Peyer's patch (tissue), 4 donors: ENCODE measurements at places on chromosomes 4 and X.
A peak's percentile ranks its signal among the peaks of the same experiment; 100 is the strongest.

DNA sequence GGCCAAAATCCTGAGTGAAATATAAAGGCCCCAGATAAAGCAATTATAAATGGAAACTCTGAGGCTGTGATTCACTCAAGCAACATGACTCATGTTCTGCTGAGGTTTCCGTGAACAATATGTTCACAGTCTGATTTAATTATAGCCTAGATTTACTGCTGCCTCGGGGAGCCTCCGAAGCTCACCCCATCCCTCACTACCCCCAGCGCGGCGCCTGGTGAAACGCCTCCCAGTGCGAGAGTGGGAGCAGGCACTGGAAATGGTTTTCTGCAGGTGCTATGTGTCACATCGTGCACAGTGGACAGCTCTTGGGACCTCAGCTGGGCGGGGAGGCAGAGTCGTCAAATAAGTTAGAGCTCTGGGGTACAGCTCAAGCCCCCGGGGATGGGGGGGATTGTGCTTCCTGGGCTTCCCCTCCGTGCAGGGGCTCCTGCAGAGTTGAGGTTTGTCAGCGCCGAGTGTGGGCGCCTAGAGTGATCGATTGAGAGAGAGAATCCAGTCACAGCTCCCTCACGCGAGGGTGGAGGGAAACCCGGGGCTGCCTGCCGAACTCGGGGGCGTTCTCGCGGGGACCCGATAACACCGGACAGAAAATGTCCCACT lies 110.6 kb downstream of the PHKA2 start:
- DNase-seq = no peak

- DNase-seq = no peak
Measured at GRCh38 chr4:162323919-162324318, 160.1 kb upstream of the FSTL5 start.

- DNase-seq = no peak
Measured at GRCh38 chr4:134540588-134540987, 339.0 kb upstream of the PABPC4L start.

DNA sequence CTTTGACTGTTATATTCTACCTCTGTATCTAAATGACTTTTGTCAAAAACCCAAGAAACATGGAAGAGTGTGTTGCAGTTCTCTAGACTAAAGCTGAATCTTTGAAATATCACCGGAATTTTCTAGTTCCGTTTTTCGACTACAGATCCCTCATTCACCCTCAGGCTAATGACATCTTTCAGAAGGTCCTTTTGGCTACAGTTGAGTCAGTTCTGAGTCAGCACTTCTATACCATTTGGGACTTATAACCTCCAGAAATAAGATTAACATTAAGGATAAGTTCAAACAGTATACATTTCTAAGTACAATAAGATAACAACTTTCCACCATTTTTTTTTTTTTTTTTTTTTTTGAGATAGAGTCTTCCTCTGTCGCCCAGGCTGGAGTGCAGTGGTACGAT lies 331.0 kb upstream of the CPXCR1 start:
- no peak for DNase-seq

- no peak for DNase-seq
Measured at GRCh38 chr4:4590546-4590945, 48.7 kb upstream of the STX18 start.

GRCh38 chr4:83252782-83253405 lies 31.7 kb downstream of the COQ2 start:
- DNase-seq = peak; percentile 83

GRCh38 chr4:4519297-4519894 lies 22.5 kb downstream of the STX18 start:
- no peak for DNase-seq

DNA sequence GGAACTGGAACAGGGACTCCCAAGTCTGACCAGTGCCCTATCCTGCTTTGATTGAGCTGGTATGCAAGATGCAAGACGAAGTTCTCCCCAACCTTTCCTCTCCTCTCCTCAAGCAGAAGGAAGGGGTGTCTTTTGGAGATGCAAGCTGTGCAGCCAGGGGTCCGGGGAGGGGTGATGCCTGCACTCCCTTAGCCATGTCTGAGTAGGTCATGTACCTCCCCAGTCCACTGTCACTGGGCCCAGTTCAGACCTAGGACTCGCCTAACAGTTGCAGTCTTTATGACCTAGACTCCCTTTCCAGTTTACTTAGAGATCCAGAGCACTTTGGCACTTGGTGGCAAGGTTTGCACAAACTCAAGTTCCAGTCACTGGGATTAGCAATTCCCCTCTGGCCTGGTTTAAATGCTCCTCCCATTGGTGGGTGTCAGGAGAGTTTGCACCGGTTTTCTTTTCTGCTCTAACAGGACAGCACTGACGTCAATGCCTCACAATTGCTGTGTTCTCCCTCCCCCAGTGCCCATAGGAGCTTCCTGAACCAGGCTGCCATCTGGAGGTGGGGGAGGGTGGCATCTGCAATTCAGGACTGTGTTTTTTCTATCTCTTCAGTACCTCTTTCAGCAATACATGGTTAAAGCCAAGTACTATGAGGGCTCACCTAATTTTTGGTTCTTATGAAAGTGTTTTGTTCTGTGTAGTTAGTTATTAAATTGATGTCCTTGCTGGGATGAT lies 782.2 kb downstream of the ARAP2 start:
- no peak for DNase-seq

DNA sequence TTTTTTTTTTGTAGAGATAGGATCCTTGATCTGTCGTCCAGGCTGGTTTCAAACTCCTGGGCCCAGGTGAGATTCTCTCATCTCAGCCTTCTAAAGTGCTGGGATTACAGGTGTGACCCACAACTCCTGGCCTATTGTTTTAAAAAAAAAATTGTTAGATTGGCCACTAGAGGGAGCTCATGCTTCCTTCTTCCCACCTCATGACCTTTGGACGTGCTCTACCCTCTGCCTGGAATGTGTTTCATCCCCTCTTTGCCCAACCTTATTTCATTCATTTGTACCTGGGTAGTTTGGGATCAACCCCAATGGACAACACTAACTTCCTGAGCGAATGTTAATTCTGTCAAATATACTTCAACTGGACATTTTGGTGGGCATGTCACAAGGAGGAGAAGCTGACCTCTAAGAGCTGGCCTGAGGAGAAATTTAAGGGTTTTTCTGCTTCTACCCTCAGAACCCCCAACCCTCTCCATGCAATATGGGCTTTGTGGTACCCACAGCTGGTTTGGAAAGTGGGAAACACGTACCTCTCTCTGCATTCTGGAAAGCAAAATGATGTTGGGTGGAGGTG lies 6.4 kb downstream of the PPEF2 start:
- DNase-seq = no peak

GRCh38 chrX:68647156-68647957 lies at the start of gene STARD8:
STARD8 (plus strand) TSS chrX:68647666; CDS start chrX:68647883, 217 bp downstream.
- no peak for DNase-seq

DNA sequence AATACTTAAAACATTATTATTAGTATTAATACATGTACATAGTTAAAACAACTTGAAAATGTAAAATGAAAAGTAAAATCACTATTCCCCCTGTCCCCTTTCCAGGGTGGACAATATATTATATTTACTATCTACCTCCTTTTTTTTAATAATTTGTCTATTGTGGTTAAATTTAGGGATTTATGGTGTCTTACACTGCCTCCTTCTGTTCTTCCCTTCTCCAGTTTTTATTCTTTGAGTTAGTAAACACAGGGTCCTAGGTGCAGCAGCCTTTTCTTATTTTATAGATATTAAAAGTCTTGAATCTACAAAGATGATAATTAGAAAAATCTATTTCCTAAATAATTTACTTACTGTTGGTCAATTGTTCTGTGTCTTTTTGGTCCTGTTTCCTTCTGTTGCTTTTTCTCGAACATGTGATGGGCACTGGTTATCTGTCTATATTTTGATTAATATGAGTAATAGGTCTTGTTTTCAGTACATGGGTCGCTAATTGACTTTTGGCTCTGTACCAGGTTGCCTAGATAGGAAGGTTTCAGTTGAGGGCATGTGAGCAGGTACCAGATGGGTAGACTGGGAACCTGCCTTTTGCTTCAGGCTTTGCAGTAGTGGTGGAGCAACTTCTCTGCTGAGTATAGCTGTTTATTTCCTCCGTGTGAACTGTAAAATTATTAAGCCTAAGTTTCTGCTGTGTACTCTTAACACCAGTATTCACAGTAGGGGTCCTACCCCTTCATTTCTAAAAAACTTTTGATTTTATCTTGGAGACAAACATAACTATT lies 1.1 kb downstream of the NUDT9 start:
- no peak for DNase-seq

DNA sequence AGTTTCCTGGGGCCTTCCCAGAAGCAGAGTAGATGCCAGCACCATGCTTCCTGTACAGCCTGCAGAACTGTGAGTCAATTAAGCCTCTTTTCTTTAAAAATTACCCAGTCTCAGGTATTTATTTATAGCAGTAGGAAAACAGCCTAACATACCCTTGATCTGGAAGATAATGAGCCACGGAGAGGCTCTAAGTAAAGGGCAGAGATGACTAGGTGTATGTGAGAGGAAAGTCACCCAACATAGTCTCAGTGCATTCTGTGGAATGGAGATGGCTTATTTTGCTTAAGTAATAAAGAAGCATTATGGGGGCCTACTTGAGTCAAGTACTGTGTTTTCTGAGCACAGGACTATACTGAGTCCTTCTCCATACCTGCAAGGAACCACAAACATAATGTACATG lies 199.5 kb downstream of the CPEB2 start:
- DNase-seq = no peak

DNA sequence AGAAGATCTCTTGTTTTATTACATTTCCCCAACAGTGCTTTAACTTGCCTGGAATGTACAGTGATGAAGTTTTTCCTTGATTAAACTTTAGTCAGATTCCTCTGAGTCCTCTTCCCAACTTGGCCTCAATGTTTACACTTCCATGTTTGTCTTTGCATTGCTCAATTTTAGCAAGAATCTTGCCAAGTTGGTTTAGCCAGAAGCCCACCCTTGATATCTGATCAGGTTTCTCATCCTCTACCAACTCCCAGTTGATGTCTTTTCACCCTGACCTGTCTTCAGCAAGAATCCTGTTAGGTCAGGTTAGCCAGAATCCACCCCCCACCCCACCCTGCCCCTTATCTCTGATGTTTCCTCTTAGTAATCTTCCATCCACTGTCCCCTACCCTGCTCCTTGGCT lies 120.9 kb downstream of the MBNL3 start:
- DNase-seq = no peak

- no peak for DNase-seq
Measured at GRCh38 chr4:154452798-154453346, 38.7 kb downstream of the DCHS2 start.

DNA sequence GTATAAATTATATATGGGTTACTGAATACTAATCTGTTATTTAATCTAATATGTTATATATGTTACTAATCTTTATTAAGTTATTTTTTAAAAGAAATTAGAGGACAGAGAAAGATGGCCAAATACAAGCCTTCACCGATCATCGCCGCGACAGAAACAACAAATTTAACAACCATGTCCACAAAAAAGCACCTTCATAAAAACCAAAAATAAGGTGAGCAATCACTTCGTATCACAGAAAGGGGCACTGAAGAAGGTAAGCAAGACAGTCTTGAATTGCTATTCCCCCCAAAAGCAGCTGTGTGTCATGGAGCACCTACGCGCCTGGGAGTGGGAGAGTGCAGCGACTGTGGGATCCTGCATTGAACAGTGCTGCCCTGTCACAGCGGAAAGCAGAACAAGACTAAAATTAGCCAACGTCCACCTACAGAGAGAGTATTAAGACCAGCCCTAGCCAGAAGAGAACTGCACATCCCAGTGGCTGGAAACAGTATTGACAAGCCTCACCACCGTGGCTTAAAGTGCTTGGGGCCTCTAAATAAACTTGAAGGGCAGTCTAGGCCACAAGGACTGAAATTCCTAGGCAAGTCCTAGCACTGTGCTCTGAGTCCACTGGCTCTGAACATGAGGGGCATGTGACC lies 38.5 kb downstream of the LRBA start:
- no peak for DNase-seq

GRCh38 chrX:69109036-69109663 lies 56.1 kb downstream of the PJA1 start:
- DNase-seq = no peak

GRCh38 chr4:79682161-79682560 lies 274.1 kb upstream of the GK2 start:
- DNase-seq = no peak

DNA sequence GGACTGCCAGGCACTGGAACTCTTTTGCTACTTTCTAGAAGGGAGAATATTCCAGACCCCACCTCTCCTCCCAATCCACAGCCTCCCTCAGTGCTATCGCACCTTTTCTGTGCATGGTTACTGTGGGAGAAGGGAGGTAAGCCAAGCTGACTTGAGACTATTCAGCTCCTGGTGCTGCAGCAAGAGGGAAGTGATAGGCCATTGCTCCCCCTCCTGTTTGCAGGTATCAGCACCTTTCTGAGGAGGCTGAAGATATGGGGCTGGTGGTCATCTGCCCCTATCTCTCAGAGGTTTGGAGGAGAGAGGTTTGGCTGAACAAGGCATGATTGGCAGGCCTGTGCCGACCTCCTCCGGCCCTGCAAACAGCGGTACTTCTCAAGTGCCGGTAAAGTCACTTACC lies 103.3 kb upstream of the GATB start:
- DNase-seq = no peak

DNA sequence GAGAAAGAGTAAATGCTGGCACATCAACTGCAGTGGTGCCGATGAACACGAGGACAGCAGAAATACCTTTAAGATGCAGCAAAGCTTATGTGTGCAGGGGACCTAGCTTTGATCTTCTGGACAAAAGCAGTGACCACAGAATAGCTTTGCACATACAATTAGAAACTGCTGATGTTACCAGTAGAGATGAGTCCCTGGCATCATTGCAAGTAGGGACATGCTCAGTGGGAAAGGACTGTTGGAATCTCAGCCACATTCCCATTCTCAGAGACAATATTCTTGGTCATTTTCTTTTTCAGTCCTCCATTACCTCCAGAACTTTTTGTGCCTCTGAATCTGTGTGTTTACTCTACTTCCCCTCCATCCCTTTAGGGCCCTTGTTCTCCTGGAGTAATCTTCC lies 16.9 kb upstream of the PDLIM3 start:
- DNase-seq = no peak

GRCh38 chr4:15654593-15655222 lies 449 bp downstream of the FBXL5 start:
- DNase-seq = peak; percentile 76

- DNase-seq = no peak
Measured at GRCh38 chrX:46254641-46255040, 290.6 kb downstream of the ZNF674 start.

- DNase-seq = no peak
Measured at GRCh38 chr4:24054910-24055309, 165.1 kb upstream of the PPARGC1A start.

DNA sequence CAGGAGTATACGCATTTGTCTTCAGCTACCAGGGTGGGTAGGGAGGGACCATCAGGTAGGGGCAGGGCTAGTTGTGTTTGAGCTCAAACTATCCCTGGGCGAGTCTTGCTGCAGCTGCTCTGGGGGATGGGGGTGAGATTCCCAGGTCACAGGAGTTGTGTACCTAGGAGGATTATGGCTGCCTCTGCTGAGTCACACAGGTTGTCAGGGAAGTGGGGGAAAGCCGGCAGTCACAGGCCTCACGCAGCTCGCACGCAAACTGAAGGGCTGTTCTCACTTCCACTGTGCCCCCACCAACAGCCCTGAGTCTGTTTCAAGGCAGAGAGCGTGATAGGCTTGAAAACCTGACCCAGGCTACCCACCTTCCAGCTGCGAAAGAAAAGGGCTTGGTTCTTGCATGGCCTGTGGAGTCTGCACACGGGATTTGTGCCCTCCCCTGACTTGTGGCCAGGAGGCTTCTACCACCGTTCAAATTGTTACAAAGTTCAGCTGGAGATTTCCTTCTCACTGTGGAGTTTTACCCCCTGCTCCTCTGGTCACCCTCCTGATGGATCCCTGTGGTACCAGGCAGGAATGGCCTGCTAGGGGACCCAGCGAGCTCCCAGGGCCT lies 63.8 kb downstream of the ARFIP1 start:
- DNase-seq = peak; percentile 62
